ENCODE measurements at places on chromosomes 16 and 17.

- no peak for DNase-seq
These were observed 23.9 kb downstream of the SGSM2 start for GRCh38 chr17:2361010-2361760.

DNA sequence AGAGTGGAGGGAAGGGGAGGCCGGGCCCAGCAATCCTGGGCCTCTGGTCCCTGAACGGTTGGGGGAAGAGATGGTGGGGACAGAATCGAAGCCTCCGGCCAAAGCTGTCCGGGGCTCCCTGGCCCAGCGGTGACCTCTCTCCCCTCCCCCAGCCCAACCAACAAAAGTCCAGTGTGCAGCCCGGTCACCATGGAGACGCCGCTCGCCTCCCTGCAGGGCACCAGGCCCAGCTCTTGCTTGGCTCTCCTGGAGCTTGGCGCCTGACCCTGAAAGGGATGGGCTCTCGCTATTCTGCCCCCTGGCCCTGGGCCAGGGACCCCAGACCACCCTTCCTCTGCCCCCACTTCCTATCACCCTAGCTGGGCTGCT lies 1.3 kb downstream of the METRN start:
- DNase-seq: no peak

DNA sequence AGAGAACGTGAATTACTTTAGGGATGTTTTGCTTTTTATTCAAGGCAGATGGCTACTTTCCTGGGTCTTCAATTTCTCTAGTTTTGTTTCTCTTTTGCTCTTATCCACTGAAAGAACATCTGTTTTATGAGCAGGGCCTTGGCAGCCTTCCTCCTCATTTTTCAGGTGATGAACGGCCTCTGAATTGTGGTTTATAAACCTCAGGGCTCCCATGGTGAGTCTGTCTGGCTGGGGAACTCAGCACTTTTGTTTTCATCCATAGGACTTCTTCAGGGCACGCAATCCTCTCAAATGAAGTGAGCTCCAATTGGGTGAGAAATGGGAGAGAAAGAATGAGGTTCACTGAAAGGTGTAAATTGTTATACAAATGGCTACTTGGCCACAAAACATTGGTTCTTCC lies 186.4 kb upstream of the ERCC4 start:
- DNase-seq: no peak

DNA sequence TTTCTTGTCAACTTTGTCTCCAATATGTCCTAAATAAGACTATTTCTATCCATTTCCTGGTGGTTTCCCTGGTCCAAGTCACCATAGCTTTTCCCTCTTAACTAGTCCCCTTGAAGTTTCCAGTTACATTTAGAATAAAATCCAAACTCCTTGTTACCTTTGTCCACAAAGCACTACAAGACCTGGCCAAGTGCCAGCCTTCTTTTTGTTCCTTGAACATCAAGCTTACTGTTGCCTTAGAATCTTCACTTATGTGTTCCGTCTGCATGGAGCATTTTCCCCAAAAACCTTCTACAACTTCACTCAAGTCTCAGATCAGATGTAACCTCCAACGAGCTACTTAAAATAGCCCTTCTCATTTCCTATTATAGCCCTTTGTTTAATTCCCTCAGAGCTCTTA lies 101.4 kb downstream of the ITFG1 start:
- no peak for DNase-seq

DNA sequence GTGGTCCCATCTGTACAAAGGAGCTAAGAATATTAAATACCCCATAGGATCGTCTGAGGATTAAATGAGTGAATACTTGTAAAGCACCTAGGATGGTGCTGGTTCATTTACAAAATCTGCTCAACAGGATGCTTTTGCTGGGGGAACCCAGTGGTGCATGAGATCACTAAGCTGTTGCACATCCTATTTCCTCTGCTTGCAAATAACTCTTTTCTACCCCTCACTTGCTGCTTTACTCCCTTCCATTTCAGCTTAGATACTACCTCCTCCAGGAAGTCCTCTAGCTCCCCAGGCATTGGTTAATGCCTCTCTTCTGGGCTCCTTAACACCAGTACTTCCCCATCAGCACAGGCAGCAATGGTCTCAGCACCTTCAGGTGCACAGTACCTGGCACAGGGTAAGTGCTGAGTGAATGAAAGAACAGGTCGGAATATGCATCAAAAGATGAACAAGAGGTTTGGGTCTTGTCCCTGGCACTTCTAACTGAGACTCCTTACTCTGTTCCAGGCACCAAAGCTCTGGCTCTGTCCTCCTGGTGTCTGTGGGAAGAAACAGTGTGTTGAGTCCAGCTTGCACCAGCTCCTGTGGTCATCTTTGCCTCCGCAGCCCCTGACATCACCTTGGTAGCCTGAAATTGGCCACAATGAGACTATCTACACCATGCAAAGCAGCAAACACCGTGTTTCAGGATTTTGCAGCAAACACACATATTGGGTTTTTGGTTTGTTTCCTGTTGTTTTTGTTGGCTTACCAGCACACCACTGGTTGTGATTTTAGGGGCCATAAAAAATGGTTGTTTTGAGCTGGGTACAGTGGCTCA lies 24.1 kb upstream of the IL21R start:
- DNase-seq: peak; percentile 61

- no peak for DNase-seq
These were observed at the start of gene CLDN9 for GRCh38 chr16:3012828-3013420. TSS of gene CLDN9 (plus strand) at chr16:3012923. CDS start at chr16:3013363, 440 bp downstream.

DNA sequence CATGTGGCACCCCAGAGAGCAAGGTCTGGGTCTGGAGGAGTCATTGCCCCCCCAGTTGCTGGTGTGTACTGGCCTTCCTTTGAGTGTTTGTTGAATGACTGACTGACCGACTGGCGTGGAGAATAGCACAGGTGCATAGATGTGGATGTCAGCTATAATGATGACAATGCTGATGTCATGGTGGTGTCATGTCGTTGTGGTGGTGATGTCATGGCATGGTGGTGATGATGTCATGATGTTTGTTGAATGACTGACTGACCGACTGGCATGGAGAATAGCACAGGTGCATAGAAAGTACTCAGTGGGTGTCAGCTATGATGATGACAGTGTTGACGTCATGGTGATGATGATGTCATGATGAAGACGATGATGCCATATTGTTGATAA lies 22.1 kb downstream of the TMEM114 start:
- no peak for DNase-seq

- no peak for DNase-seq
These were observed 10.3 kb downstream of the GSG1L2 start for GRCh38 chr17:9811537-9811936.

DNA sequence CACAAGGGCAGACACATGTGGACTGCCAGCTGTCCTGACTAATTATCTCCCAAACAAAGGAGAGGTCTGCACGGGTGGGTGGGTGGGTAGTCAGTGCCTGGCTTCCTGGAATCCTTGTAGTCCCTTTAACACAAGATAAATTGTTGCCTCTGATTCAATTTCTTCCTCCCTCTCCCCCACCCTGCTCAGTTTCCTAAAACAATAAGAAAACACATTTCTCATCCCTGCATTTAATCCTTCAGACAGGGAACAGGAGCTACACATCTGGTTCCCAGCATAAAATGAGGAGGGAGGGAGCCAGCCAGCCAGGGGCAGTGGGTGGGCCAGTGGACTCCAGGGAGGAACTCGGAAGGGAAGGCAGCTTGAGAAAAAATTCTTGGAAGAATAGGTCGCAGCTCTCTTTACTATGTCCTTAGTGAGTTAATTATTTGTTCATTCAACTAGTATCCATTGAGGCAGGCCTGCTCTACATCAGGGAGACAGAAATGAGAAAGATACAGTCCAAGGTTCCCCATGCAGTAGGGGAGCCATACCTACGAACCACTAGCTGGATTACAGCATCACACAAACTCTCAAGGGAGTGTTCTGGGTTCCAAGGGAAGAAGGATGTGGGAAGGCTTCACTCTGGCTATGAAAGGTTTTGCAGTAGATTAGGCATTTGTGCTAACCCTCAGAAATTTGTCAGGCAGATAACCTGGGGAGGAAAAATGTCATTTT lies 58.3 kb downstream of the CCT6B start:
- no peak for DNase-seq

- DNase-seq: no peak
These were observed 2.9 kb downstream of the CIITA start for GRCh38 chr16:10879681-10880589.

- DNase-seq: no peak
These were observed 183.5 kb upstream of the MAF start for GRCh38 chr16:79784007-79784406.

- DNase-seq: no peak
These were observed 131.7 kb upstream of the HSBP1 start for GRCh38 chr16:83676086-83676485.

- DNase-seq: no peak
These were observed 21.9 kb downstream of the GPR142 start for GRCh38 chr17:74389084-74389753.

DNA sequence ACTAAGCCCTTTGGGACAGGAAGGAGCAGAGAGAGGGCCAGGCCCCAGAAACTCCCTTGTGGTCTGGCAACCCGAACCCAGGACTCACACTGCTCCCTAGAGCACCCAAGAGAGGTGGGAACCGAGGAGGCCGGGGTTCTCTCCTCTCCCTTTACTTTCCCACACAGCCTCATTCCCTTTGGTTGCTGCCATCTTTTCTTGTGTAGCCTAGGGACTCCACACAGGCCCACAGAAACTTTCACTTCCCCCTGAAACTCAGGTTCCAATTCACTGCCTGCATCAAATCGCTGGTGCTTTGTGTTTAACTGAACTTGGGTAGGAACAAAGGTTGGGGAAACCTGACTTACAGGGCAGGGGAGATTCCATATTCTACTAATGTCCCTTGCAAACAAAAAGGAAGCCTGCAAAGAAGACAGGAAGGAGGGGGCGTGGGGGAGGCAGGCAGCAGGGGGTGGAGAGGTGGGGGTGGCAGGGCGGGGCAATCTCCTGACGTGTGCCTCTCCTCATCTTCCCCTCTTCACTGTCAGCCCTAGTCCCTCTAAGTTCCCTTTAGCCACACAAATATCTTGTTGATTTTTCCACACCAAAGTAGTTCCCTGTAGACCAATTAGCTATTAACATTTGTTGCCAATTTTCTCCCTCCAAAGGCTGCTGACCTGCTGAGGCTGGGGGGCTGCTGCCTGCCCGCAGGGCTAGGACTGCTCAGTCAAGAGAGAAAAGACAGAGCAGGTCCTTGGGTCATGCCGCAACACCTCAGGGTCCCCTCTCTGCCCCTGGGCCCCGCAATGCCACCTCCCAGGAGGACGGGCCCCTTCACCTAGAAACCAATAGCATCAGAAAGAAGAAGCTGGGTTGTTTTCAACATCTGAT lies 8.0 kb downstream of the ST3GAL2 start:
- DNase-seq: peak; percentile 68

DNA sequence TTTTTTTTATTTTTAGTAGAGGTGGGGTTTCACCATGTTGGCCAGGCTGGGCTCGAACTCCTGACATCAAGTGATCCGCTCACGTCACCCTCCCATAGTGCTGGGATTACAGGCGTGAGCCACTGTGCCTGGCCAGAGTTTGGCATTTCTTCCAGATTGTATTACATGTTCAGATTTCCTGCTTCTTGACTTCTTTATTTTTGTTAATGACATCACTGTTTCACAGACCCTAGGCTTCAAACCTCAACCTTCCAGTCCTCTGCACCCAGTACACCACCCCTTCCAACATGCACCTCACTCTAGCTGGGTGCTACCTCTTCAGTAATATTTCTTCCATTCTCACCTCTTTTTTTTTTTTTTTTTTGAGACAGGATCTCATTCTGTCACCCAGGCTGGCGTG lies 53.6 kb upstream of the ZFHX3 start:
- DNase-seq: no peak

- DNase-seq: peak; percentile 65
These were observed at the start of gene NME3 for GRCh38 chr16:1771188-1771863. TSS of gene NME3 (minus strand) at chr16:1771543. CDS start at chr16:1771534, 9 bp downstream.

DNA sequence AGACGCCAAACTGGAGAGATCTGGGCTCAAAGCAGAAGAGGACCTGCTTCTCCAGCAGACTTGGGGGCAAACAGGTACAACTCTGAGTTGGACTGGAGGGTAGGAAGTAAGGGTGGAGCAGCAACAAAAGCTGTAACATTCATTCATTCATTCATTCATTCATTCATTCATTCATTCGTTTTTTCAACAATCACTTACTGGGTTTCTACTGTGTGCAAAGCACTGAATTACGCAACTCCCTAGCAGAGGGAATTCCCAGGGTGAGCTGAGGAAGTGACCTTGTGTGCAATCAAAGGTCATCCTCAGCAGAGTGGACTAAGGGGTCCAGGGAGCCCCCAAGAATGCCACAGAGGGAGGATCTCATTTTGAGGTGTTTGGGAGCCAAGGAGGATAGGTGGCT lies 231.1 kb upstream of the SDK2 start:
- DNase-seq: no peak

DNA sequence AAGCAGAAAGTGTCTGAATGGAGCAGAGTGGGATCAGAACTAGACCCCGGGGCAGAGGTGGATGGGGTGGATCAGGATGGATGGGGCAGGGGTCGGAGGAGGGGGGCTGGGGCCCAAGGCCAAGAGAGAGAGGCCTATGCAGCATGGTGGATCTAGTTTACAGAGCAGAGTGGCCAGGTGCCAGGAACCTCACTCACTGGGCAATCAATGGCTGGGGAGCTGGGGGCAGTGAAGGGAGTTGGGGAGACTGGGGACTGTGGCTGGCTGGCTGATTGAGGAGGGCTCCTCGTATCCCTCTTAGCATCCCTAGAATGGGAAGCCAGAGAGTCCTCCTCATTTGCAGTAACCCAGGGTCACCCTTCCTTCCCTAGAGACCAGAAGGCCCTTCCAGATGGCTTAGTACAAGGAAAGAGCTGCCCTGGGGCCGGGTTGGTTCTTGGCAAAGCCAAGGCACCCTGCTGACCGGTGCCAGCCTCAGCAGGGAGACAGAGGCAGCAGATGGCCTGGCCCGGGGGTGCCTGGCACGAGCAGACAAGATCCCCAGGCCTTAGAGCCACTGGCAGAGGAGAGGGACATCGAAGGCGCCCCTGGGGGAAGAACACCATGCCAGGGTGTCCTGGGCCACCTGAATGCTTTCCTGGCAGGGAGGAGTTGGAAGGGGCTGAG lies 36.8 kb downstream of the SRCIN1 start:
- DNase-seq: no peak

- peak; percentile 9 for DNase-seq
These were observed 2.3 kb upstream of the SOX9 start for GRCh38 chr17:72118335-72119076.

- DNase-seq: no peak
These were observed 19.7 kb upstream of the INTS2 start for GRCh38 chr17:61947367-61948078.

GRCh38 chr17:55295411-55296170 lies 30.8 kb downstream of the HLF start:
- DNase-seq: peak; percentile 3

GRCh38 chr16:80993307-80993706 lies 13.4 kb downstream of the CMC2 start:
- no peak for DNase-seq
